Left lung (tissue), 14 donors: ENCODE measurements at places on chromosomes 7 and 10. TPM values are rescaled to one million over a fixed set of nuclear protein-coding genes. Genes with fewer than 3 reads are reported as not detected.

PRLHR gene
- not detected for total RNA-seq

DNA sequence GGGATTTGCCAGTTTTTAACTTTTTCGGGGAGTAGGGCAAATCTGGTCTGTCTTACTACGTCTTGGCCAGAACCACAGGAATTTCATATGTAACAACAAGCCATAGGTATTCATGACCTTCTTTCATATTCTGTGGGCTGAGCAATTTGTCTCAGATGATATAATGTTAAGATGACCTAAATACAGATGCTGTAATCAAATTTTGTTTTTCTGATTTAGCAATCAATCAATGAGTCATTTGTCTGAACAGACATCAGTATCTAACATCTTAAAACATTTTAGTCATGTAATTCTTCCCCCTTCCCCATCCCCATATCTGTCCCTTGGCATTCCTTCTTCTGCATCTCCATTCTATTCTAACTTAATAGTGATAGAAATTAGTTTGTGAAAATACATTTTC is 24.8 kb upstream of the NME8 start:
- DNase-seq, result no peak

GRCh38 chr10:7397049-7398035 is 13.5 kb downstream of the SFMBT2 start:
- no peak for DNase-seq

- no peak for DNase-seq
Observed at GRCh38 chr7:96949766-96950165, 55.6 kb upstream of the DLX6 start.

GALNT17 gene
- 2.4 TPM for total RNA-seq

GRCh38 chr10:97138846-97139245 is 46.9 kb downstream of the SLIT1 start:
- DNase-seq, result no peak

DNA sequence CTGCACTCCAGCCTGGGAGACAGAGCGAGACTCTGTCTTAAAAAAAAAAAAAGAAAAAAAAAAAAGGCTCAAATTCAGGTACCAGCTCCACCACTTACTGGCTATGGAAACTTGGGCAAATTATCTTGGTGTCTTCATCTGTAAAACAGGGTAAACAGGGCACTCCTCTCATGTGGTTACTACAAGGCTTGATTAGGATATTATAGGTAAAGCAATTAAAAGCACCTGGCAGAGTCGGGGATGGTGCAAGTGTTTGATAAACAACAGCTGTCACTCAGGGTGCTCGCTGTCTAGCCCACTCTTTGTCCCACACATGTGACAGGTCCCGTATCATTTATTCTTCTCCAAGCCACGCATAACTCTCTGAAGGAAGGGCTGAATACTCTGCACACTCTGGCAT is 96.9 kb downstream of the SORBS1 start:
- no peak for DNase-seq

PIP gene
- 6.9 TPM for total RNA-seq

GOLGA7B gene
- 0.68 TPM for total RNA-seq

GRCh38 chr7:141551782-141552181 is 572 bp downstream of the AGK start:
- DNase-seq, result no peak

CAMK2B gene
- 0.17 TPM for total RNA-seq

DNA sequence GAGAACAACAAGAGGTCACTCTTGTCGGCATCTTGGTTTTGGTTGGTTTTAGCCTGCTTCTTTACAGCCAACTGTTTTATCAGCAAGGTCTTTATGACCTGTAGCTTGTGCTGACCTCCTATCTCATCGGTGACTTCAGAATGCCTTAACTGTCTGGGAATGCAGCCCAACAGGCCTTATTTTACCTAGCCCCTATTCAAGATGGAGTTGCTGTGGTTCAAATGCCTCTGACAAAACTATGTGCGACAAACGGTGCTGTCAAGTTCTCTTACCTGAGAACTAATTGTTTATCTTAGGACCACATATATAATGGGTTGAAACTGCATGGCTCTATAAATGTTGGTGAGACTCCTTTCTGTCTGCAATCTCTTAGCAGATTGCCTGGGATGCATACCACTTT is 35.9 kb upstream of the POT1 start:
- no peak for DNase-seq

DNA sequence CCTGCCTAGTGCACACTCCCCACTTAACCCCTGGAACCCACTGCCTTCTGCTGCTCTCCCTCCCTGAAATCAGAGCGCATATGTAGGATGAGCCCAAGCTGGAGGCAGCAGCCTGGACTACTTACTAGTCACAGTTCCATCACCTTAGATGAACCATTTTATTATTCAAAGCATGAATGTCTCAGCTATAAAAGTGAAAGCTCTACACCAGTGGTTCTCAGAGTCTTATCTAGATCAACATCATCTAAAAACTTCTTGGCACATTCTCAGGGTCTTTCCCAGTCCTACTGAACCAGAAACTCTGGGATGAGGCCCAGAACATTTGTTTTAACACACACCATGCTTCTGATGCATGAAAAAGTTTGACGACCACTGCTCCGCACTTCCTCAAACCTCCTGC is 100.3 kb upstream of the ANK3 start:
- DNase-seq, result no peak

GRCh38 chr10:26743091-26743490 is 45.6 kb downstream of the PDSS1 start:
- no peak for DNase-seq

GRCh38 chr10:98376485-98376884 is 38.5 kb downstream of the PYROXD2 start:
- no peak for DNase-seq

DNA sequence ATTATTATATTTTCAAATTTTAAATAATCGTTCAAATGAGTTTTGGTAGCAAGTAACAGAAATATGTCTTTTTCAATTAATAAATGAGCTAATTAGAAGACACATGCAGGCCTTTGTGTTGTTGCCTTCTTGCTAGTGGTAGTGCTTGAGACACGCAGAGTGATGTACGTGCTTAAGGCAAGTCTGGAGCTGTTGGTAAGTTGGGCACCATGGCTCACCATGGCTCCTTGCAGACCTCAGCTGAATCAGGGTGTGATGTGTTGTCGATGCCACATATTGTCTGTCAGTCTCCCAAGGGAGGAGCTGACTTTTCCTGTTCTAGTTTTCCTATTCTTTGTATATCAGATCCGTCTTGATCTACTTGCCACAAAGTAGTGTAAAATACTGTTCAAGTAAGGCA is 8.3 kb downstream of the CDK14 start:
- no peak for DNase-seq

BTBD16 gene
- 0.86 TPM for total RNA-seq

DNA sequence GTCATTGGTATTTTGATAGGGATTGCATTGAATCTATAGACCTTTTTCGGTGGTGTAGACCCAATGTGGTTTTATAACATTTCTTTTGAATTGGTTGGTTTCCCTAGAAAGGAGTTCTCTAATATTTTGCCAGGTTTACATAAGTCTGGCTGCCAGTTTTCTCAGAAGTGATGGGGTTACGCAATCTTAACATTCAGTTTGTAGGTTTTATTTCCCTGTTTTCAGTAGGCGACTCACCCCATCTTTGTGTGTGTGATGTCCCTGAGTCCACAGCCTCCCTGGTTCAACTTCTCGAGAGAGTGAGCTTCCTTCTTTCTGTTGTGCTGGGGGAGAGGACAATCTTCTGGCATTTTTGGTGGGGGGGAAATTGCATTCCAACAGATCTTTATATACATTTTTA is 9.6 kb upstream of the KIF5B start:
- no peak for DNase-seq
